ENCODE measurements at places on chromosomes 2 and 18.

DNA sequence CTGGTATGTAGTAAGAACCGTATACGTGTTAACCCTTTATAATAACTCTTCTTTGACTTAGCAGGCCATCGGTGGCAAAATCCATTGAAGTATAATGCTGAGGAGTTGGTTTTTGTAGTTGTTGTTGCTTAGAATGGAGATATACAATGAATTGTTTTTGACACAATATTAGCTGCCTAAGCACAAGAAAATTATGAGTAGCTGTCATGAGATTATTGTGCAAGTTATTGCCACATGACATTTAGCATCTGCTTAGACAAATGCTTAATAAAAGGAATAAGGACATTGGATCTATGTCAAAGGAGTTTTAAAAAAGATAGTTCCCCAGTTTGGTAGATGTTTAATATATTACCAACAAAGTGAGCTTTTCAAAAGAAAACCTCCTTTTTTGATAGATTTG, 59.9 kb downstream of the ABCB11 start:
- DNase-seq, result no peak

DNA sequence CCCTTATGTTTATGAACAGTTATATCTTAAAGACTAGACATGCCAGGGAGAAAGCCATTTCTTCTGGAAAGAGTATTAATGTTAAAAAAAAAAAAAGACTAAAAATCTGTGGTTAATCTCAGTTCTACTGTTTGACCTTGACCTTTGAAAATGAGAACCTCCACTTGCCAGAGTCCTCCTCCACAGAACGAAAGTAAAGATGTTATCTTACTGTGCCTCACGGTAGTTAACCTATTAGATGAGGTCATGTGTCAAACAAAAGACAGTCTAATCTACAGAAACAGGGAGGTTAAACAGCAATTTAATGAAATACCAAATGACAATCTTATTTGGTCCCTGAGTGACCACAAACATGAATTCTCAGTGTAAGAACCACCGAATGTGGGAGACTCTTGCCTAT, 51.2 kb downstream of the SLC14A2 start:
- no peak for DNase-seq

DNA sequence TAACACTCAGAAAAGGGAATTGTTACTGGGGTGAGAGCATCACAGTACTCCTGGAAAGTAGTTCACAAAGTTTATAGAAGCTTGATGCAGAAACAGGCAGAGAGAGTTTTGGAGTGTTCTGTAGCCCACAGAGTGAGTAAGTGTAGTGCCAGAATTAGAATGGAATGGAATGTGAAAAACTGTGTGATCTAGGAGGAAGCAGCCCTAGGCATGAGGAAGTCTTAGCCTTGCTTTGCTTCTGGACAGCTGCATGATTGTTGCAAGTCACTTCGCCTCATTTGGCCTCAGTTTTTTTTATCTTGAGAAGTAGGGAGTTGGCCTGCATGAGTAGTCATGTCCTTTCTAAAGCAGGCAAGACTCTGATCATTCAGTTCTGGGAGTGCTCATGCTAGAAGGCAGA, 10.9 kb downstream of the SERPINB12 start:
- no peak for DNase-seq

DNA sequence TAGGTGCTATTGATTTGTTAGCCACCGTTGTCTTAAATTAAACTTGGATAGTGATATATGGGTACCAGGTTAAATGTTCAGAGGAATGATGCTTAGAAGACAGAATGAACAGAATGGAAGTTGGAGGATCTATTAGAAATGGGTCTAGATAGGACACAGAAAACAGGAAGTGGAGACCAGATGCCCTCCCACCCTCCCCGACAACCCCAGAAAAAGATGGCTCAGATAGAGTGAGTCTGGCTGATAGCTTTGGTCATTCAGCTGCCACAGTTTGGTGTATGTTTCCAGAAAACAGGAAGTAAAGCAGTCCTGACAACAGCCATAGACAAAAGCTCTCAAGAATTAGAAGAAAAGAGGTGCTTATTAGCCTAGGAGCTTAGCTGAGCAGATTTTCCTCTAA, 71.5 kb upstream of the DSG1 start:
- no peak for DNase-seq

DNA sequence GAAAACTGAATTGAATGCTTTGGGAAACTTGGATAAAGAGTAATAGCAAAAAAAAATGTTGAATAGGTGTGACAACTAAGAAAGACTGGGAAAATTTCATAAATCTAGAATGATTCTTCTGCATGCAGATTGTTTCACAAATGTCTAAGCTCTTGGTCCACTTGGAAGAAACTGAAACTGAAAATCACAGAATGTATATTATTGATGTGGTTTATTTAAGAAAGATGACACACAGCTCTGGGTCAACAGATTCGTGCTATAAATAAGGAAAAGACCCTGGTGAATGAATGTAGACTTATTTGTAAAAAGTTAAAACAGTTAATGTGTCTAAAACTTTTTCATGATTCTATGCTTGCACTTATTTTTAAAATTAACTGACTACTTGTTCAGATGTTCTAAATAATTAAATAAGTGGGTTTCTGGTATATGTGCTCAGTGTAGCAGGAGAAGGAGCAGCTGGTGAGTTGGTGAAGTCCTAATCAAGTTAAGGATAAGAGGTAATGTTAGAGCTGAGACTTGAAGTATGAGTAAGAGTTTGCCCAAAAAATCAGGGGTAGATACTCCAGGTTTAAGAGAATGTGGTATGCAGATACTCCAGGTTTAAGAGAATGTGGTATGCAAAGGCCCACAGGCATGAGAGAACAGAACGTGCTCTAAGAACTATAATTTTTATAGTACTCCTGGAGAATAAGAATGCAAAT, 24.5 kb downstream of the UGP2 start:
- no peak for DNase-seq

DNA sequence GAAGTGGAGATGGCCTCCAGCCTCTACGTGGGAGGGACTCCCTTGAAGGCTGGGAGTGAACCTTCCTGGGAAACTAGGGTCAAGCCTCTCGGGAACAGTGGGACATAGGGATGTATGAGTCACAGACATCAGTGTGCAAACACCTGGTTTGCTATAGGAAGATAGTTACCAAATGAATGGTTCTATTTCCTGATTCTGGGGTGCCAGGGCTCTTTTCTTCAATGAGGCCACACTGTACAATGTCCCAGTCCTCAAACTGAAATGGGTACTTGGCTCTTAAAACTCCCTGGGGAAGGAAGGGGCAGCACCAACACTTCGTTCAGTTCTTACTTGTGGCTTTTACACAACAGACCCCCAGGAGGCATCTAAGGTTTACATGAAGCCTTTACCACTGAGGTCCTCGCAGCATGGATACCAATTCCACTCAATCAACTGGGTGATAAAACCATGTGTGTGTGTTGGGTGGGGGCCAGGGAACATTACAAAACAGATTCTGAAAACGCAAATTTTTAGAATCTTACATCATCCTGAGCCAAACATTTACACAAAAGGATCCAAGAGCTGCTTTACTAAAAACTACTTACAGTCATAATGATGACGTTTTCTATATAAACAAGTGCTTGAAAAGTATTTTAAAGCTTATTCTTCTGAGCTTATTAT, 10.4 kb downstream of the ERFE start:
- DNase-seq, result no peak

Measured in activated CD4-positive, CD25-positive, alpha-beta regulatory T cell treated with anti-CD3 and anti-CD28 coated beads, Interleukin-2, amount 50 U/mL, for 72 hours (primary cell).